ENCODE measurements at places on chromosomes 2 and 18.

DNA sequence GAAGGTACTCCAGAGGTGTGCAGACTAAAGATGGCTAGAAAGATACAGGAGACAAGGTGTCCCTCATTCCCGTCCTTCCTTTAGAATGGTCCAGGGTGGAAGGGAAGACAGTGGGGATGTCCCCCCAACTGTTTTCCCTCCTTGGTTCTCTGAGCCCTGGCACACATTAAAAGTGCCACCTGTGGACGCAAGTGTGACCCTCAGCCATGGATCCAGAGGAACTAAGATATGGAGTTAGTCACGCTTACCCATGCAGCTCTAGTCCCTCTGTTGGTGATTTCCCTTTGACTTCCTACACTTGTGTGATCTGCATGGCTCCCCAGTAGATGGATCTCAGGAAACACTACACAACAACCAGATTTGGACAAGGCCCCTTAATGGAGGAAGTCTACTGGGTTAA, 113.1 kb upstream of the SRD5A2 start:
- DNase-seq, result no peak

- no peak for DNase-seq
These were observed 7.1 kb upstream of the PAX8 start for GRCh38 chr2:113285816-113286215.

- no peak for DNase-seq
These were observed 42.4 kb downstream of the CYB5A start for GRCh38 chr18:74249181-74249968.

DNA sequence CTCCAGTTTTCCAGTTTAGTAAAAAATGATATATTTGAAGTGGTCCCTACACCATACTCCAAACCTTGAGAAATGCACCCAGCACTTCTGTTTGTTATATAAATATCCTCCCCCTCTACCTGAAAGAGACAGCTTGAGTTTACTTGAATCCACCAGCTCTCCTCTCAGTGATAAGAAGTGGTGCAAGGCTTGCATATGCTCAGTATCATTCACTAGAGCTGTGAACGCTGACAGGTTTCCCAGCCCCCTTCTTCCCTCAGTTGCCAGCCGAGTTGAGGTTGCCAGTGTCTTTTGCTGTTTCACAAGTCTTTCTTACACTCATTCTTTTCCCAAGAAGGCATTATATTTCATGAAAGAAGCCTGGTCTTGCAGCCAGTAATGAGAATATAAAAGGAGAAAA, 880.0 kb downstream of the LRRTM4 start:
- no peak for DNase-seq

Measured in fibroblast of skin of left quadriceps (primary cell).